GM04504 (cell line): ENCODE measurements at places on chromosomes 11 and 22.

DNA sequence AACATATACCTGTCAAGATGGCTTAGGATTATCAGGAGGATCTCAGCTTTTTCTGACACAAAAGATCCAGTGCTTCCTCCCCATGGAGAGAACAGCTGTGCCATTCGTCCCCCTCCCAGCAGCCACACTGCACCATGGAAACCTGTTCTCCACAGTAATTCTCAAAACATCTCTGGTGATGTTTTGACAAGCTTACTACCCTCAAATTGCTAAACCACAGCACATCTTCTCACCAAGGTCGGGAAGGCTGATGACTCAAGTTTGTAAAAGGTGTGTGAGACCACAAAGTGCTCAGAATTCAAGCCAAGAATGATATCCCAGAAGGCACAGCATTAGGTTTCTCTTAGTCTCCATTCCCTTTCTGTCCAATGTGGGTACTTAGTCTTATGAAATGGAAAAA lies 3.9 kb upstream of the RAB38 start:
- no peak for DNase-seq

DNA sequence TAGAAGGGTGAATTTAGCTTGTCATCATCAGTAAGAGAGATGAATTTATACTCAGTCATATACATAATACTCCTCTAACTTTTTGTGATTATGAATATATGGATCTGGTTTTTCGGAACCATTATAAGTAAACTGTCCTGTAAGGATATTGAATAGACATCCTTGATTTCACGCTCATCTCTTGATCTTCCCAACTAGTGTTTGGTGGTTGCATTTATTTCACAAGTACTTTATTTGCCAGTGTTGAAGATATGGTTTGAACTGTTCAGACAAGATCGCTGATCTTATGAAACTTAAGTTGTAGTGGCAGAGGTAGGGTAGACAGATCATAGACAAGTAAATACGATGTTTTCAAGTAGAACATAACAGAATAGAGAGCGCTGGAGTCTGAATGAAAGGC lies 3.0 kb downstream of the FBXO7 start:
- no peak for DNase-seq

- no peak for DNase-seq
These were observed 72.8 kb downstream of the FLI1 start for GRCh38 chr11:128766591-128767081.

- no peak for DNase-seq
These were observed 28.1 kb downstream of the ALKBH3 start for GRCh38 chr11:43908683-43909082.

- no peak for DNase-seq
These were observed 44.1 kb upstream of the SEZ6L start for GRCh38 chr22:26124991-26125725.

GRCh38 chr11:88484873-88485621 lies 147.5 kb upstream of the CTSC start:
- no peak for DNase-seq

DNA sequence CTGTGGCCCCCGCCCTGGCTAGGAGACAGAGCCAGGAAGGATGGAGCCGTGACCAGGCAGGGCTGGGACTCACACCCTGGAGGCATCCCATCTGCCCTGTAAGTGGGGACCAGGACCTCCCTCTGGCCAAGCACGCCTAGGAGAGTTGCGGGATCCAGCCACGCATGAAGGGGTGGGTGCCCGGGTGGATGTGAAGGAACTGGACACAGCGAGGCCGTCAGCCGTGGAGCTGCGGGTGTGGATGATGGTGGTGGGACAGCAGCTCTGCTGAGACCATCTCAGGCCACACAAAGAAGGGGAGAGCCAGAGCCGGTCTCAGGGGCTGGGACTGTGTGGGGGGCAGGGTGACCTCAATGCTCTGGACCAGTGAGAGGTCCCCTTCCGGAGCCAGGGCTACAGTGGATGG lies 746.4 kb downstream of the BRD1 start:
- no peak for DNase-seq

DNA sequence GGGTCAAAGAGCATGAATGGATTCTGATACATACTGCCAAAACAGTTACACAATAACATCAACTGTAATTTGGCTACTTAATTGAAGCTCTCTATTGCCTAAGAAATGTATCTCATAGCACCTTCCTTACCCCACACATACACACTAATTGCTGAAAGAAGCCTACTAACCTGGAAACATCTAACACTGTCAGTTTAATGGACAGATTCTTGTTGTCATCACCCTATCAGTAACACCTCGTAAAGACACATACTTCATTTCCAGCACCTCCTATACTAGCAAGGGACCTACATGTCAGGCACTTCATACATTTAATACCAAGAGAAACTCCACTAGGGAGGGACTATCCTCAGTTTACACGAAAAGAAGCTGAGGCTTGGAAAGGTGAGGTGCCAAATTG lies 9.9 kb downstream of the NAP1L4 start:
- no peak for DNase-seq

DNA sequence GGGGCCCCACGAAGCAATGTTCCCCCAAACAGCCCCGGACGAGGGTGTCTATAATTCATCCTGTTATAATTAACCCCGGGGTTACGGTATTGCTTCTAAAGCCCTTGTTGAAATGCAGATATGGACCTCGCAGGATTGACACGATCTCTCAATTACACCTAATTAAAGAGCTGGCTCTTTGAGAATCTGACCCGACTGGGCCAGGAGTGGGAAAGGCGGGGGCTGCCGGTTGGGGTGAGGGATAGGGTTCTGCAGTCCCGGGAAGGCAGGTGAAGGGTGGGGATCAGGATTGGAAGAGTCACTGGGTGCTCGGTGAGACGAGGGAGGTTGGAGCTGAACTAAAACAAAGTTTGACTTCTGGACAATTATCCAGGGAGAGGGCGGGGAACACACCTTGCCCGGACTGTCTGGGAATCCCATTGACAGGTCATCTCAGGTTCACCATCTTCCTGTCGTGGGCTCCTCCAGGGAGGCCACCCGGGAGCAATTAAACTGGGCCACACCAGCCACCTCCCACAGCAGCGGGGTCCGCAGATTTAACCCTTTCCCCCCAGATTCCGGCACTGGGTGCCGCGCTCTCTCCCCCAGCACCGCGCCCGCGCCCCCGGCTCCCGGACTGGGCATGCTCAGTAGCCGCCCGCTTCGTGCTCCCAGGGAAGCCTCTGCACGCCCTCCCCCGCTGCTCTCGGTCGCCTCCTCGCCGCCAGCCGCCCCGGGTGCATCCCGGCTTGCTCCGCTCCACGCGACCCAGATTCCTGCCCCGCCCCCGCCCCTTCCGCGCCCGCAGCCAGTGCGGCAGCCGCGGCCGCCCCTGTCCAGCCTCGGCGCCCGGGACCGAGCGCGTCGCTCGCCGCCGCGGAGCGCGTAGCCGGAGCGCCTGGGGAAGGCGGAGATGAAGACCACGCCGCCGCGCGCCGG lies at the start of gene ELMOD1:
ELMOD1 (plus strand) TSS at position 688 of the 918 bp plus-strand sequence. CDS start 27,043 bp downstream, outside the sequence.
- no peak for DNase-seq

DNA sequence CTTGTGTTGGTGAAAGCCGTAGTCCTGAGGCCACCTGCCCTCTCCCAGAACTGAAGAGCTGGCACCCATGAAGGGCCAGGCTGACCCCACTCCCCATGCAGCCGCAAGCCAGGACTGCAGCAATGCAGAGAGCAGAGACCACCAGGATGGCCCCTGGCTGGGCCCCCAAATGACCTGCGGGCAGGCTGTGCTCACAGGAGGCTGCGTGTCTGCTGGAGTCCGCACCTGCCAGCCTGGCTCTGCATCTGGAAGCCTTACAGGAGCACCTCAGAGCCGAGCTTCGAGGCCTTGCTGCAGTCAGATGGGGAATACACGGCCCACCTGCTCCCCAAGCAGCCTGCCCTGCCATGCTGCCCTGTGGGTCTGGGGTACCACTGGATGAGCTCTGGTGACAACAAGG lies 1336.8 kb downstream of the TBC1D22A start:
- DNase-seq = no peak

GRCh38 chr22:33025675-33026074 lies 32.5 kb downstream of the SYN3 start:
- DNase-seq = no peak

DNA sequence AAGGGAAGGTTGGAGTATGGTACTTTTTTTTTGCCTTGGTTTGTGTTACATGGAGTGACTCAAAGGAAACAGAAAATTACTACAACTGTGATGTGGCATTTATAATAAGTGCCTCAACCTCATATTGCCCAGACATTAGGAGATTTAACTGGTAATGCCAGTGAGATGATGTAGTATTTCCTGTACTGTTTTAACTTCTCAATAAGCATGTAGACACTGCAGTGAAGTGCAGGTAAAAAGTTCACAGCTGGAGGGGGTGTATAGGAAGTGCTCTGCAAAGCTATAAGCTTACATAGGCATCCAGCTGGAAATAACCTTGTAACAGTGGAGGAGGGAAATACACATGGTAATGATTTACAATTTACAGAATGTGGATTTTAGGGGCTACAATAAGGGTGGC lies 138.2 kb upstream of the MTMR2 start:
- DNase-seq = no peak

DNA sequence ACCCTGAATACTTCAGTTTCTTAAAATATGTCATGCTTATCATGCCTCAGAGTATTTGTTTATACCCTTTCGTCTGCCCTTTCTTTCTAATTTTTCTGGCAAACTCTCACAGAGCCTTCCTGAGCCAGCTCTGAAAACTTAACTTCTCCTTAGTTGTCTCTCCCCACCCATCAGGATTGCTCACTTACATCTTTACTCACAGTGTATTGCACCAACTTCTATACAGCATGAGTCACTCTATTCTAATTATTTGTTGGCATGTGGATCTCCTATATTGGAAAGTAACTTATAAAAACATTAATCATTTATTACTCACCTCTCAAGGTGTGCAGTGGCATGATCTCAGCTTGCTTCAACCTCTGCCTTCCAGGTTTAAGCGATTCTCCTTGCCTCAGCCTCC lies 114.9 kb downstream of the FANCF start:
- DNase-seq = no peak

DNA sequence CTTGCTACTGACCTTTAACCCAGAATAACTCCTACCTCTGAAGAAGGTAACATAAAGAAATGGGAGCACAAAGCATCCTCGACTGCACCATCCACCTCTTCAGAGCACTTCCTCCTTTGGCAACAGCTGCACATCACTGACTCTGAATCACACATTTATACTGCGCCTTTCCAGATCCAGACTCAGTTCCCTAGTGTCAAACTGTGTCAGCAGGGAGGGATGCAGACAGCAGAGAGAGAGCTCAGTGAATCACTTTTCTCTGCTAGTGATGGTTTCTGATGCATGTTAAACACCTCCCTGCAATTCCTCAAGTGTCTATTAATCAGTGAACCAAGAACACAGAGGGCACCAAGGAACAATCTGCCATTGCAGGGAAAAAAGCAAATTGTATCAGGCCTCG lies 118.9 kb downstream of the PLEKHA7 start:
- no peak for DNase-seq

- peak; percentile 25 for DNase-seq
These were observed 39.1 kb upstream of the GLYAT start for GRCh38 chr11:58770627-58771457.

GRCh38 chr11:78647986-78648875 lies 73.6 kb upstream of the NARS2 start:
- DNase-seq = no peak

DNA sequence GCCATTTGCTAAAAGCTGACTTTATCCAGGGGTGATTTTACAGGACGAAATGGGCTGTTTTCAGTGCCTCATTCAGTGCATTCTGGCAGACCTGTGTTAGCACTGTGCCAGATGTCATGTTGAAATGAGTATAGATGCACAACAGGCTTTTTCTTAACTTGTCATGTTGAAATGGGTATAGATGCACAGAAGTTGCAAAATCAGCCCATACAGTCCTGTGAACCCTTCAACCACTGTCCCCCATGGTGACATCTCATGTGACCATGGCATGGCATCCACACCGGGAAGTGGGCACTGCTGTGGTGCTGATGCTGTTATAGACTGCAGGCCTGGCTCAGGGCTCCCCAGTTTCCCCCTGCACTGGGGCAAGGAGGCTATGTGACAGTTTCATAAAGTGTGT lies 2.5 kb downstream of the TALDO1 start:
- no peak for DNase-seq

GRCh38 chr11:76665921-76666351 lies 4.6 kb downstream of the LRRC32 start:
- DNase-seq = no peak

- no peak for DNase-seq
These were observed 5.8 kb downstream of the GRIK4 start for GRCh38 chr11:120517390-120517761.

GRCh38 chr11:60303661-60304060 lies 23.2 kb downstream of the MS4A4A start:
- DNase-seq = no peak

DNA sequence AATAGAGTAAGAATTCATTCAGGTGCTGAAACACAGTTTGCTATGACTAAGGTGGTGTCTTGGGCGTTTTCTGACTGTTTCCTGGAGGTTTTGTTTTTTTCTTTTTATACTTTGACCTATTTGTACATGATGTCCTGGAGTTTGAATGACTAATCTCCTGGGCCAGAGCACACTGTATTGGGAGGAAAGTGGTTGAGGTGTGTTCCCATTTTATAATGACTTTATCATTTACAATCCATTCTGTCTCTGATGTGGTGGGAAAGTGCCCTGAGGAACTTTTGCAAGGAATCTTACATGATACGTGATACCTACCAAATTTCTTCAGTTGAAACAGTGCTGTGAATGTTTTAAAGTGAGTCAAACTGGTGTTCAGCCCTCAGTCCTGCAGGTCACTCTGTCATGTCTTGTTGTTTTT lies 80.8 kb downstream of the TNRC6B start:
- DNase-seq = no peak

DNA sequence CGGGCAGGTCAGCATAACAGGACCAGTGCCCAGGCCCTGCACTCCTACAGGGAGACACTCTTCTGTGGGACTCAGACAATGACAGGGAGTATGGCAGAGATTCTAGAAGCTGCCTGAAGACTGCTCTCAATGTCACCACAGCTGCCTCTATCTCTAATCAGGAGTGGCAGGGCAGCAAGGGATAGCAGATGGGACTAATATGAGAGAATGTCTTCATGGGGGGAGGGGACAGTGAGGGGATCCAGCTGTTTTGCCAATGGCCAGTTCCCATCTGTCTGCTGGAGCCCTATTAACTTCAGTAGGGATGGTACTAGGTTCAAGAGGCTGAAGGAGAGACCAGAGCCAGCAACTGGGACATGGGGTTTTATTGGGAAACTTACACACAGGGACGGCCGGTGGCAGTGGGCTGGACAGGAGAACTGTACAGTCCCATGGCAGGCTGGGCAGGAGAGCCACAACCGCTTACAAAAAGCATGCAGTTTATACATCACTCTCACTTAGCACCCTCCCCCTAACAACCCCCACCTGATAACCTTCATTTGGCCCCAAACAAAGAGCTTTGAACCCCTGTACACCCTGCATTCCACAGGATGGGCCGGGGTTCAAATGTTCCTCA lies 2.5 kb upstream of the CD82 start:
- DNase-seq = no peak

- DNase-seq = no peak
These were observed 67.7 kb downstream of the SPON1 start for GRCh38 chr11:14029971-14030920.

DNA sequence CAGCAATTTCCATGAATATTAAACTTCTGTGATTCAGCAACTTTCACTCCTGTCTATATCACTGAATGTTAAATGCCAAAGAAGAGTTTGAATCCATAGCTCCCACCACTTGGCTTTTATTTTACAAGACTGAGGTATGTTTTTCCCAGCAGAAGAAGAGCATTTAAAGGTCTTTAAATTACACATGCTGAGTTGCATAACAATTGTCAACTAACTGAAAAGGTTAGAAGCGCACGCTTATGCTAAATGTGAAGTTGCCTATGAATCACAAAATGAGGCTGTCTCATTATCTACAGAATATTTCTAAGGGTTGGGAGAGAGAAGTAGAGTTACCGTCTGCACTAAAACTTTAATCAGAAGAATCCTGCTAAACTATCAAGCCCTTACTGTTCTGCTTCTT lies 1086.3 kb downstream of the FAM181B start:
- DNase-seq = no peak

- DNase-seq = peak; percentile 38
These were observed 401.0 kb downstream of the LARGE1 start for GRCh38 chr22:33519071-33519973.
